Activated gamma-delta T cell (primary cell): ENCODE measurements at places on chromosomes 1 and 21.

DNA sequence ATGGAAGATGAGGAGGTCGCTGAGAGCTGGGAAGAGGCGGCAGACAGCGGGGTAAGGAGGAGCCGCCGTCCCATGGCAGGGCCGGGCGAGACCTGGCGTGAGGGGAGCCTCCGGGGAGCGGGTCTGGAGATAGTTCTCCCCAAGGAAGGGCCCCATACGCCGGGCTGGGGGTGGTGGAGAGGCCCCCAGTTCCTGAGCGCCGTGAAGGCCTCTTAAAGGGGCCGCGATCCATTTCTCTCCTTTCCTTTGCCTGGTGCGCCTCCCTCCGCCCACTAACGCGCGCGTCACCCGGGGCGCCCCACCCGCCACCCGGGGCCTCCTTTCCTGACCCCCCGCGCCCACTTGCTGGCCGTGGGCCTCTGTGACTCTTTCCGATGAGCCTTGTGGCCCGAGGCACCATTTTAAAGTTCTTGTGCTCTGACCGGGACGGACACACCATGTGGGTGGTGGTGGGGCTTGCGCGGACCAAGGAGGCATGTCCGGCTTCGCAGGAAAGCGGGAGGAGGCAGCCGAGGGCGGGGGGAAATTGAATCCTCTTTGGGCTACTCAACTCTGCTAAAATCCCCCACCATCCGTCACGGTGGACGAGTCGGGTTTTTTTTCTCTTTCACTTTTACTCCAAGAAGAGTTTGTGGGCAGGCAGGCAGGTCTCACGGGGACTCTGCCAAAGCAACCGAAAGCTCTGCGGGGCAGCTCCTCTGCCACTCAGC lies 371 bp downstream of the SZRD1 start:
- peak; percentile 72 for DNase-seq

DNA sequence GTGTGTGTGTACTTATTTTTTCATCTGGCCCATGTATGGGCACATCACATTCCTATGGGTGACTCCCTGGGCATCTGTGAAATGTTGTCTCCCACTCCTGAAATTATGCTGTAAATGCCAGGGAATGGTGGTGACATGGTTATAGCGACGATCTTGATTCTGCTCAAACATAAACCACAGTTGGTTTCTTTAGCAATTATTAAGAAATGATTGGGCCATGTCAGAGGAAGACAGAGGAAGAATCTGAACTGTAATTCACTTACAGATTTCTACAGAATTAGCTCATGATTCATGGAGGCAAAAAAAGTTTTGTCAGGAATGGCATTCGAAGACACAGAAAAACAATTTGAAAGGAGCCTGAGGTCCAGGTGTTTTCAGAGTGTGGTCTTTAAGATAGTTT lies 25.8 kb upstream of the KCNE1 start:
- no peak for DNase-seq

- DNase-seq = no peak
Measured at GRCh38 chr21:44994695-44995342, 55.0 kb downstream of the SLX9 start.

DNA sequence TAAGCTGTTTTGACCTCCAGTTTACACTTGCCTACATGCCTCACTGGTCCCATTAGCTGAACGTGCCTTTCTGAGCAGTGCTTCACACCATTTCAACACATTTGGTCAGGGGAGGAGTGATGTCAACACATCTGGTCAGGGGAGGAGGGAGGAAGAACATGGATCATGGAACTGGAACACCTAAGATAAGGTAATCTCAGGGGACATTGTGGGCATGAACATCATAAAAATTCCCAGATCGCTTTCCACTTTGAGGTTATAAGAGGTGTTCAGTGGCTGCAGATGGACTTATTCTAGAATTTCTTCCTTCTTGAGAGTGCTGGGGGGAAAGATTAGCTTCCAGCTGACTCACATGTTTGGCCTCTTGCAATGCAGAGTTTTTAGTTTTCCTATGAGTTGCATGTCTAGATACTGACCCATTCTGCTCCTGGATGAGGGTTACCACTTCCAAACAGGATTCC lies 2.0 kb downstream of the QSOX1 start:
- no peak for DNase-seq

- no peak for DNase-seq
Measured at GRCh38 chr1:143735764-143736461, 235.9 kb downstream of the FAM72C start.

GRCh38 chr1:218983433-218983832 lies 190.2 kb upstream of the LYPLAL1 start:
- no peak for DNase-seq

- DNase-seq = no peak
Measured at GRCh38 chr1:200372095-200372884, 37.5 kb downstream of the ZNF281 start.

DNA sequence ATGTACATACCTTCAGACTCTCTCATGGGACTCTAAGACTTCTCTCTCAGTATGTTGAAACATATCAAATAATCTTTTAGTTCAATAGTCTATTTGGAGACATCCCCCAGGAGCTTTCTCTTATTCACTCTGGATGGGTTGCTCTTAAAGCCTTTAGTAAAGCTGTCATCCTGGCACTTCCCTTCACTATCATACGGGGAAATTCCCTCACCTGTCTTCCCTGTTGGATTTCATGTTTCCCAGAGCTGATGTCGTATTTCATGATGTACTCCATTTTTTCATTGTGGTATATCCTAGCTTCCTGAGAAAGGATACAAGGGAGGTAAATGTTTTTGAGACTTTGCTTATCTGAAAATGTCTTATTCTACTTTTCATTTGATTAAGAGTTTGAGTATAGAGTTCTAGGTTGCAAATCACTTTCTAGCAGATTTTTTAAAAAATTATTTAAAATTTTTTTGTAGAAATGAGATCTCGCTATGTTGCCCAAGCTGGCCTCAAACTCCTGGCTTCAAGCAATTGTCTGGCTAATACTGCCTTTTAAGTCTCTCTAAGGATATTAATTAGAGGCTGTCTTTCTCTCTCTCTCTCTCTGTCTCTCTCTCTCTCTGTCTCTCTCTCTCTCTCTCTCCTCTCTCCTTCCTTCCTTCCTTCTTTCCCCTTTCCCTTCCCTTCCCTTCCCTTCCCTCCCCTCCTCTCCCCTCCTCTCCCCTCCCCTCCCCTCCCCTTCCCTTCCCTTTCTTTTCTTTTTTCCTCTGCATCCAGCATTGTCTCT lies 17.0 kb upstream of the MACF1 start:
- no peak for DNase-seq

GRCh38 chr1:8398677-8399076 lies 80.8 kb downstream of the SLC45A1 start:
- no peak for DNase-seq

- no peak for DNase-seq
Measured at GRCh38 chr1:233079574-233079973, 129.2 kb downstream of the NTPCR start.

DNA sequence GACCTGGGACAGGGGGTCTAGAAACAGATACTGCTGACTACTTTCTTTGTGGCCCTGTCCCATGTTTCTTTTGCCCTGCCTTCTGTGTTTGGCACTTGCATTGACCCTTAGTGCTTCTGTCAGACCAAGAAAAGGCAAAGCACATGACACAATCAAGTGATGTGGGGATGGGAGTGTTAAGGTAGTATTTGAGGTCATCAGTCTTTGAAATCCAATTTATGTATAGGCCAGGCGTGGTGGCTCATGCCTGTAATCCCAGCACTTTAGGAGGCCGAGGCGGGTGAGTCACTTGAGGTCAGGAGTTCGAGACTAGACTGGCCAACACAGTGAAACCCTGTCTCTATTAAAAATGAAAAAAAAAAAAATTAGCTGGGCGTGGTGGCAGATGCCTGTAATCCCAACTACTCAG lies 26.0 kb downstream of the SERBP1 start:
- no peak for DNase-seq
